ENCODE measurements at places on chromosomes 4 and X. TPM values are rescaled to one million over a fixed set of nuclear protein-coding genes. Genes with fewer than 3 reads are reported as not detected.

The YY2 gene
- 1.1 TPM for total RNA-seq

The IL9R gene
- not detected for total RNA-seq

The ZMAT1 gene
- 0.12 TPM for total RNA-seq

The RIPPLY1 gene
- not detected for total RNA-seq

Data from smooth muscle cell of the coronary artery (primary cell).